Ovary (tissue), 10 donors: ENCODE measurements at places on chromosomes 1 and 21. TPM values are rescaled to one million over a fixed set of nuclear protein-coding genes. Genes with fewer than 3 reads are reported as not detected.

Gene CELA2A
- not detected for total RNA-seq

Gene ERICH3
- total RNA-seq, result 1.1 TPM

Gene ANGPTL1
- total RNA-seq, result 128 TPM

Gene ACTA1
- 2.1 TPM for total RNA-seq

Gene CBS
- total RNA-seq, result 103 TPM

Gene C1orf167
- total RNA-seq, result 0.51 TPM

Gene NCAM2
- 0.42 TPM for total RNA-seq

Gene BTBD8
- total RNA-seq, result 7.7 TPM

Gene BARHL2
- total RNA-seq, result not detected

Gene FAM177B
- not detected for total RNA-seq

Gene FAM167B
- 1.5 TPM for total RNA-seq

Gene ALDH9A1
- total RNA-seq, result 69.2 TPM

Gene MCOLN2
- total RNA-seq, result 2.6 TPM

Gene ARHGEF16
- total RNA-seq, result 2.5 TPM

Gene NUP210L
- 0.07 TPM for total RNA-seq

Gene HTR6
- not detected for total RNA-seq

Gene NCSTN
- 50.7 TPM for total RNA-seq

Gene VSIG8
- total RNA-seq, result not detected

Gene TMEM82
- total RNA-seq, result not detected

Gene PLA2G2D
- 0.12 TPM for total RNA-seq

Gene SIM2
- total RNA-seq, result not detected

Gene SLC1A7
- total RNA-seq, result not detected

Gene CCDC27
- total RNA-seq, result not detected

Gene DCDC2B
- not detected for total RNA-seq
